Mammary epithelial cell (primary cell): ENCODE measurements at places on chromosomes 13 and 19. TPM values are rescaled to one million over a fixed set of nuclear protein-coding genes. Genes with fewer than 3 reads are reported as not detected.

The FCER2 gene
- total RNA-seq: not detected

The RGL3 gene
- total RNA-seq: 0.24 and 0.69 TPM in 2 replicates

The GNA15 gene
- 28.7 TPM for total RNA-seq

The GFY gene
- total RNA-seq: not detected

The KLK2 gene
- total RNA-seq: not detected in 2 replicates

The ADAT3 gene
- total RNA-seq: 3.5 TPM

The F7 gene
- not detected in 2 replicates for total RNA-seq

The WTIP gene
- 5.2 and 7.1 TPM in 2 replicates for total RNA-seq

The TNNT1 gene
- total RNA-seq: 80.4 and 85.2 TPM in 2 replicates

The ZIC2 gene
- total RNA-seq: under 0.01 TPM

The CKM gene
- total RNA-seq: not detected

The CCDC122 gene
- total RNA-seq: 12.1 and 19.7 TPM in 2 replicates

The KIR2DL4 gene
- total RNA-seq: not detected in 2 replicates

The CYP4F8 gene
- not detected in 2 replicates for total RNA-seq

The IRF3 gene
- 85.8 and 94.2 TPM in 2 replicates for total RNA-seq

The ZNF681 gene
- total RNA-seq: 0.64 and 1.3 TPM in 2 replicates

The CCNA1 gene
- 15.9 and 37.9 TPM in 2 replicates for total RNA-seq

The C19orf81 gene
- 1.1 TPM in 1 of 2 replicates, not detected in the other for total RNA-seq

The TLE6 gene
- total RNA-seq: 0.59 and 1.6 TPM in 2 replicates

The CGB1 gene
- total RNA-seq: not detected in 2 replicates

The PPM1N gene
- total RNA-seq: 0.69 and 2.1 TPM in 2 replicates

The KLK8 gene
- 51.5 TPM for total RNA-seq

The VSTM1 gene
- not detected for total RNA-seq

The OR1M1 gene
- total RNA-seq: not detected
